ENCODE measurements at places on chromosomes 12 and 14.

DNA sequence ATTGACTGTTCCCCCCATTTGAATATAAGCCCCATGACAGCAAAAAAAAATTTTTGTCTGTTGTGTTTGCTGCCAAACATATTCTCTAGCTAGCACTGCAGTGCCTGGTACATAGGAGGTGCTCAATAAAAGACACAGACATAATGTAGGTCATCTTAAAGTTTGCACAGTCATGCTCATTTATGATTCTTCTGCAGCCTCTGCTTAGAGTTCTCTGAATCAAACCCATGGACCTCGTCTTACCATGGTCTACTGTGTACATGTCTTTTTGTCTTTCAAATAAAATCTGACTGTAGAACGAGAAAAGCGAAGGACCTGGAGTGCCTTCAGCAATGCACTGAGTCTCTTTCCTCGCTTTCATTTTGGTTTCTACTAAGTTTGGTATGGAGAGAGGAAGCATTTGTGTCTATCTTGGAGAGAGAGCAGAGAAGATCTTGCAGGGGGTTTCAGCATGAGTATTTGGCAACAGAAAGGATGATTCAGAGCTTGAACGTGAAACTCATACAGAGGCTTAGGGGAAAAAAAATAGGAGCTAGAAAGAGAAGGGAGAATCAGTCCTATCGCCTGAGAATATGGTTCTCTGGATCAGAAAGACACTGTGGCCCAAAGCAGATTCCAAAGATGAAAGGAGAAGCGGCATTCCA is 38.8 kb upstream of the TMCC3 start:
- no peak for DNase-seq

DNA sequence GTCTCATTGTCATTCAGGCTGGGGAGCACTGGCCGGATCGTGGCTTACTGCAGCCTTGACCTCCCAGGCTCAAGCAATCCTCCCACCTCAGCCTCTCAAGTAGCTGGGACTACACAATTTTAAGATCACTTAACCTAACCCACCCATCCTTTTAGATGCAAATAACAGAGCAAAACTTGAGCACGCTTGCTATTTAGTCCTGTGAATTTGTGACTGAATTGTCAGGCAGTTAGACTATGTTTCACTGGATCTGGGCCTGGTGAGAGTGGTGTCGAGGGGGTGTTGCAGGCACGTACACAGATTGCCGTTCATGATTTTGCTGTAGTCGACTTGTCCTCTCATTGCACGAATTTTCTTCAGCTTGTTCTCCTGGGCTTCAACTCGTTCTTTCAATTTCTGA is 38.2 kb downstream of the ZFYVE21 start:
- no peak for DNase-seq

- DNase-seq, result no peak
These were observed 85.6 kb upstream of the TMEM263 start for GRCh38 chr12:106870116-106870515.

DNA sequence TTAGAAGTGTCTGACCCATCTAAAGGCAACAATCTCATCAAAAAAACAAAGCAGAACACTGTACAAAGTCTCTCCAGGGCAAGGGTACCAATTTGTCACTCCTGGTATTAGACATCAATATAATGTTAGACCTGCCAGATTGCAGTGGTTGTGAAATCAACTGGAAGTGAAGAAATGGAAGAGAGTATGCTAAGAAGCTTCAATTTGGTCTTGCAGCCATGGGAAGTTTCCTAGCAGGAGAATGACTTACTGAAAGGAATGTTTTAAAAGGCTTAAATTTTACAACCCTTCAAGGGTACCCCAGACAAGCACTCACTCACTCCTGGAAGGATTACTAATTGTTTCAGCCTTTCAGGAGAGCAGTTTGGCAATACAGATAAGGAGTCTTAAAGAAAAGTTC is 18.9 kb downstream of the LLPH start:
- DNase-seq, result no peak

DNA sequence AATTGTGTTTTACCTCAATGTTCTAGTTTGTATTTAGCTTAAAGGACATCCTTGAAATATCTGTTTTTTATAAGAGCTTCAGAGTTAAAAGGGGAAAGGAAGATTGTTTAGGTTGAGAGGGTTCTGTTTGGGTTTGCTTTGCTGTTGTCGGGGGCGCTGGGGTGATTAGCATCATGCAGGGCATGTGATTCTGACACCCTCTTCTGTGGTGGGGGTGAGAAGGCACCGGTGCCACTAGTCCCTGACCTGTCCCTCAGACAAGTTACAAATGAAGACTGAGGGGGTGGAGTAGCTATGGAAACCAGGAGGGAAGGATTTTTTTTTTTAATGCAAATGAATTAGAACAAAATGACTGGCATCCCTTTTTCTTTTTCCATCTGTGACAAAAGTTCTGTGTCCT is 291.3 kb downstream of the RPAP3 start:
- no peak for DNase-seq

DNA sequence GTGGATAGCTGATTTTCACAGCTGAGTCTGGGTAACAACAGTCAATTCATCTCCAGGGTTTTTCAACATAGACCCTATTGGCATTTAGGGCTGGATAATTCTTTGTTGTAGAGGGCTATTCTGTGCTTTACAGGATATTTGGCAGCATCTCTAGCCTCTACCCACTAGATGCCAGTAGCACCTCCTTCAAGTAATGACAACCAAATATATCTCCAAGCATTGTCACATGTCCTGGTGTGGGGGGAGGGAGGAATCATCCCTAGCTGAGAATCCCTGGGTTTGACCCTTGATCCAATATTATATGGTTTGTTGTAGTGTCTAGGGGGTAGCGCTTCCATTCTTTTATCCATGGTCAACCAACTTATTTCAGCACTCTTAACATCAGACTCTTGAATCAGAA is 157.2 kb downstream of the ANO4 start:
- DNase-seq, result no peak
